ENCODE measurements at places on chromosomes 7 and 10.

DNA sequence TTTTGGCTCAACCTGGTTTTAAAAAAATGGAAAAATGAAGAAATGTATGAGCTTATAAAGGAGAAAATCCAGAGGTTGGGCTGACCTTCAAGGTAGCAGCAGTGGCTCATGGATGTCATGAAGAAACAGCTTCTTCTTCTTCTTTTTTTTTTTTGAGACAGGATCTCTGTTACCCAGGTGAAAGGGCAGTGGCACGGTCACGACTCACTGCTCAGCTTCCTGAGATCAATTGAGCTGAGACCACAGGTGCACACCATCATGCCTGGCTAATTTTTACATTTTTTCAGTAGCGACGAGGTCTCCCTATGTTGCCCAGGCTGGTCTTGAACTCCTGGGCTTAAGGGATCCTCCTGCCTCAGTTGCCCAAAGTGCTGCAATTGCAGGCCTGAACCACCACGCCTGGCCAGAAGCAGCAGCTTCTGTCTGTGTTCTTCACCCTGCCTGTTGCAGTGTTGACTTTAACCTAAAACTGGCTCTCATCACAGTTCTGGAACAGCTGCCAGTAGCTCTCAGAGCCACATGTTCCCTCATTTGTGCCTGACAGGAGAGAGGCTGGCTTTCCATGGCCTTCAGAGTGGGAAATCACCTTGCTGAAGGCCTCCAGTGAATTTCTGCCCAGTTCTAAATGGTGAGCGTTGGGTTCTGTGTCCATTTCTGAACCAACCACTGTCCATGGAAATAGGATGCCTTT, 117.7 kb downstream of the PFKFB3 start:
- no peak for DNase-seq

- no peak for DNase-seq
These were observed 201.0 kb downstream of the ZNF716 start for GRCh38 chr7:57651006-57651405.

GRCh38 chr7:31074403-31075085, 22.4 kb downstream of the ADCYAP1R1 start:
- no peak for DNase-seq

DNA sequence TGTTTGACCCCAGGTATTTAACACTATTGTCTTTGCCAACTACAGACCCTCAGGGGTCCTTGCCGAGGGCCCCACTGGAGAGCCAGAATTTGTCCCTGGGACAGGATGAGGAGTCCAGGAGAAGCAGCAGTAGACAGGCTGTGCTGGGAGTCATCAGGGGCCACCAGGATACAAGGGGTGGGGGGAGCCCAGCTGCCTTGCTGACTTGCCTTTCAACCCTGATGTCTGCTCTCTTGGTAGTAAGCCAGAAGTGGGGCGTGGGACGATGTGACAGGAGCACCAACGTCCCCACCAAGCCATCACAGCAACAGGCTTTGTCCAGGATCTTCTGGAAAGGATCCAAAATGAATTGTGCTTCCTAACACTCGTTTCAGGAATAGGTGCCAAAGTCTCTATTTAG, 62.4 kb upstream of the CDCA7L start:
- DNase-seq: no peak

DNA sequence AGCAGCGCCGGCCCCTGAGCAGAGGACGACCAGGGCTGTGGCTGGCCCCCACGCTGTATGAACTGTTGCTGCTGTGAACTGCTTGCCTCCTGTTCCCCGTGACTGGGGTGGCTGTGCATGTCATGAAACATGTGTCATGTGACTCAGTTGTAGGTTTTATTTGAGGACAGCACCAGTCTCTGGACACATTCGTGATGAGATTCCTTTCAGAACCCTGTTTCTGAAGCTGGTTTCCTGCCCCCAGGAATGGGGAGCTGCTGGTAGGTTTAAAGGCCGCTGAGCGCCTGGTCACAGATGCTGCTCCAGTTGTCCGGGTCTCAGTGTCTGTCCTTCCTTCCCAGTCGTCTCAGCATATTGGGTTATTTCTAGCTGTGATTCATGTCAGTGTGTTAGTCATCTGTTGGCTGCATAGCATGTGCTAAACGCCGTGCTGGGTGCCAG, 79.1 kb upstream of the PPIF start:
- DNase-seq: no peak

DNA sequence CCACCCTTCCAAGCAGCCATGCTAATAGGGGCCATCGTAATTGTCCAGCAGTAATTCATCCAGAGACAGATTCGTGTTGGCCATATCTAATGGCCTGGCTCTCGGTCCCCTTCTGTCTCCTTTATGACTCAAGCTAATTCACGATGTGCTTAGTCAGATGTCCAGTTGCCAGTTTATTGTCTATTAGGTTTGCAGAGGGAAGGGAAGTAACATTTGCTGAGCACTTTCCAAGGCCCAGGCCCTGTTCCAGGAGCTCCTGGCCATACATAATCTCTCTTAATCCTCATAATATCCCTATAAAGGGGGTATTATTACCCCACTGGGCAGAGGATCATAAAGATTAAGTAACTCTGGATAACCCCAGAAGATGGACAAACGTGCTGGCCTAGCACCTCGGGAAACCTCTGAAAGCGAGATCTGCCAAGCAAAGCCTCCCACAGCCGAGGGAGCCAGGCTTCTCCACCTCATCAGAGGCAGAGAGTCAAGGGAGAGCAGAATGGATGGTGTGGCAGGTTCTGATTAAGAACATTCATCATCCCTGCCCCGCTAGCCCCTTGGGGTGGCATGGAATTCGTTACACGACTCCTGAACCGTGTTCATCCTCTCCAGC, 153.7 kb downstream of the PLXNA4 start:
- no peak for DNase-seq

DNA sequence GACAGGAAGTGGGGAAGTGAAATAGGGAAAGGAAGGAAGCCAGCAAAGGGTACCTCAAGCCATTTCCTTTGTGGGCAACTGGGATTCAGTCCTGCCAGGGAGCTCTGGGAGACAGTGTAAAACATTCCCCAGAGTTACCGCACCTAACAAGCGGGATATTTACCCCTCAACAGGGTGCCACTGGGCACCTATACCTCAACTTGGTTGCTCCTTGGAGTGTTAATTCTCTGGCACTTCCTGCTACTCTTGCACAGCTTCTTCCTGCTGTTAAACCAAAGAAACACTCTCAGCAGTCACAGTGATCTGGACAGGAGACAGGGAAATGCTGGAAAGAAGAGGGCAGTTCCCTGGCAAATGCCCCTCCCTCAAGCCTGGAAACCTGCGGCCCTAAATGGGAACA, 151.3 kb downstream of the REEP3 start:
- no peak for DNase-seq

DNA sequence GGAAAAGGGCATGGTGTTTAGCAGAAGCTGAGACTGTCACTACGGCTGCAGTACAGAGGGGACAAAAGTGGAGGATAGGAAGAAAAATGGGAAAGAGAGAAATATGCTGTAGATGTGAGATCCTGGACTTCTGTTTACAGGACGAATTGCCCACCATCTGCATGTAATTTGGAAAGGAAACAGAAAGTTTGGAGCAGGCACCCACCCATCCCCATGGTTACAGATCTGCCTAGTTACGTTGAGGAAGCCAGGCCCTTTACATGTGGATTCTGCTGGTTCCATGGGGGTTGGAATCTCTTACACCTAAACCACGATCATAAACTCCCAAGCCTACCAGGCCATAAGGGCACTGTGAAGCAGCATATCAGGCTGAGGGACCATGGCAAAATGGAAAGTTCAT, 84.3 kb downstream of the WDFY4 start:
- DNase-seq: no peak

DNA sequence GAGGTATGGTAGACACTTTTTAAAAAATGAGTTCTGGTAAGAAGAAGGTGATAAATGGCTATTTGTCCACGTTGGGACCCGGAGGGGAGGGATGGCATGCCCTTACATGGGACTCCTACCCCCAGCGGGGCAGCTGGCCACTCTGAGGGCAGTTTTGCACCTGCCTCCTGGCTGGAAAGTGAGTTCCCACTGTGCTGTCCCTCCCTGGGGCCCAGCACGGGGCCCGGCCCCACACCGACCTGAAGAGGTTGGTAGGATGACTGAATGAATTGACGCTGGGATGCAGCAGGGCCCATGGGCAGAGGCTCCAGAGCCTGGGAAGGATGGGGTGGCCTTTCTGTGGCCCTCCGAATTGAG, 601 bp upstream of the AEBP1 start:
- DNase-seq: no peak

GRCh38 chr7:114916261-114916892, 5.5 kb upstream of the MDFIC start:
- DNase-seq: no peak

DNA sequence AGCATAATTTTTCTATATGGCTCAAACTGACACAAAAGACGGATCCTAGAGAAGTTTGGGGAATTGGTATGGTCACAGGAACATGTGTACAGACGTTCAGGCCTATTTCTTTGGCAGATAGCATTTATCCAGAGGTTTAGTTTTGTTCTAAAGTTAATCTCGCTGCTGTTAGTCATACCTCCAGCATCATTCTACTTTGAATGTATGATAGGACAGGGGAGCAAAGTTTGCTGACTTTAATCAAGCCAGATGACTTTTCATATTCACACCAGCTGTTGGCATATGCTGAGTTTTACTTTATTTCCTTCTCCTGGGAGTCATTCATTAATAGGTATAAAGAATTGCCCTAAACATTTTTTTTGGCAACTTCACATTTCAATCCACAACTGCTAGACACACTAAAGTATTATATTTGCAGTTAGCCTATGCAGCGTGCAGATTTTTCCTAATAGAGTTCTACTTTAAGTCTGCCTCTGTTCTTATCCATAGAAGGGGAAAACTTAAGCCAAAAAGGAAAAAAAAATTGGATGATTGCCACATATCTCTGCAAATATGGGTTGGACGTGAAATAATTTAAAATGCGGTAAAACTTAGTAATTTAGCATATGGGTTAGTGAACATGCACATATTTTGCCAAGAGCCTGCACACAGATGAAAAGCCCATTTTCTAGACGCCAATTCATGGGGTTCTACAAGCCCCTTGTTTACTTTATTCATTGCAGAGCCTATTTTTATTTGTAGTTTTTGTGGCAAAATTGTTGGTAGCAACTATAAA, 213.1 kb downstream of the C7orf25 start:
- DNase-seq: no peak

GRCh38 chr10:102814453-102814871, 22.8 kb downstream of the CYP17A1 start:
- DNase-seq: no peak

DNA sequence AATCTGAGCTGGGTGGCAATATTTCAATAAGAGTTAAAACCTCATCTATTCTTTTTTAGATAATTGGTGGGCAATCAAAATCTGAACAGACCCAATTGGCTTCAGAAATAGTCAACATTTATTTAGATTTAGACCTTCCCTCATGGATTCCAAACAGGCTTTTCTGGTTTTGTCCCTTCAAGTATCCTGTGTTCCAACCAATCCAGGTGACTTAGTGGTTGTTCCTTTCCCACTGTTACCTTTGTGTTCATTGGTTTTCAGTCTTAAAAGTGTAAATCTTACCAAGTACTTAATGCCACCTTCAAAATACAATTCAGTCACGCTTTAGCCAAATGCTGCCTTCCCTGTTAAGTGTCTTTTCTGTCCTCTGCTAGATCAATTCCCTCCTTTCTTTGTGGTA, 85.9 kb downstream of the AHR start:
- no peak for DNase-seq

- DNase-seq: no peak
These were observed 24.0 kb upstream of the RNF32 start for GRCh38 chr7:156616269-156617202.

- no peak for DNase-seq
These were observed 188.4 kb downstream of the DYNC1I1 start for GRCh38 chr7:95960706-95961244.

GRCh38 chr10:23343591-23344240, 881 bp downstream of the C10orf67 start:
- no peak for DNase-seq

DNA sequence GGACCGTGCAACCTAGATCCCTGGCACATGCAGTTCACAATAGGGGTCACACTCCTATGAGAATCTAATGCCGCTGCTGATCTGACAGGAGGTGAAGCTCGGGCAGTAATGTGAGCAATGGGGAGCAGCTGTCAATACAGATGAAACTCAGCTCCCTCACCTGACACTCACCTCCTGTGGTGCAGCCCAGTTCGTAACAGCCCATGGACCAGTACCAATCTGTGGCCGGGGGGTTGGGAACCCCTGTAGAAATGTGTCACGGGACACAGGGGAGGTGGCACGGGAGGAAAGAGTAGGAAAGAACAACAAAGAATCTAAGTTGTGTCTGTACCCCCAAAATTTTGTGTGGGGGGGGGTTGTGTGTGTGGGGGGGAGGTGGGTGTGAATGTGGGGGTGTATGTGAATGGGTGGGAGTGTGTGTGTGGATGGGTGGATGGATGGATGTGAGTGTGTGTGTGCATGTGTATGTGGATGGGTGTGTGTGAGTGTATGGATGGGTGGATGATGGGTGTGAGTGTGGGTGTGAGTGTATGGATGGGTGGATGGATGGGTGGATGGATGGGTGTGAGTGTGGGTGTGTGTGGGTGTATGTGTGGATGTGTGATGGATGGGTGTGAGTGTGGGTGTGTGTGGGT, 33.1 kb downstream of the SFMBT2 start:
- no peak for DNase-seq

DNA sequence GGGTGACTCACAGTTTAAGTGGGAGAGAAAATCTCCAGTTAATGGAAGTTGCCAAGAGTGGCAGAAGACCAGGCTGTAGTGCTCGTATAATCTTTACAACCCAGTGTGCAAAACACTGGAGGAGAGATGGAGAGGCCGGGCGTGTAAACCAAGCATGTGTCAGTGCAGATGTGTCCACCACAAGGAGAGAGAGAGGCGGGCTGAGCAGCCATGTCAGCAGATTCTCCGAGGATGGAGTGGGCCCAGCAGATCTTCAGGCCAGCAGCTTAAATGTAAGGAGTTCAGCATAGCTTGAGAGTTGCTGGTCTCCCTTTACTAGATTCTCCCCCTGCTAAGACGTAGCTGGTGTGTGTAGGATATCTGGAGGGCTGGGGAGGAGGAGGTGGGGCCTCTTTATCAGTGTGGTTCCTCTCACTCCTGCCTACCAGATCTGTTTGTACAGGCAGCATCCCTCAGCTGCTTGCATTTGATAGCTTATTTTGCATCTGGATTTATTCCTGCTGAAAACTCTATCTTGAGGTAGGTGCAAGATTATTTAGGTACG, 13.7 kb downstream of the BPGM start:
- DNase-seq: no peak

DNA sequence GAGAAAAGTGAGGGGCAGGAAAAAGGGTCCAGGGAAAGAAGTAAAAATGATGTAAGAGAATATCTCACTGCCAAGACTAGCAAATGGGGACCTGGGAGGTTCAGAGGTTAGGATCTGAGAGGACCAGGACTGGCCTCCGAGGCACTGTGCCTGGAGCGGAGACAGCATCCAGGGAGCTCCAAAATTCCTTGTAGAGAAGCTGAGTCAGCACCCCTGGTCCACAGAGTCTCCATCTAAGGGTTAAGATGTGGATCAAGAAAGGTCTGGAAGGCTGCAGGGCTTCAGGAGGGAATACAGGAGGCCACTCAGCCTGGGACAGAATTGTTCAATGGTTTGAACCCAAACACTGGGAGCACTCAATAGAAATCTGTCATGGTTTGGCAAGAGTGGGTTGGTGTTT, 30.6 kb downstream of the ZNF503 start:
- DNase-seq: no peak

- DNase-seq: no peak
These were observed 464.2 kb downstream of the PLXNA4 start for GRCh38 chr7:132112106-132112505.

- DNase-seq: no peak
These were observed 155.0 kb upstream of the LYZL2 start for GRCh38 chr10:30784524-30784896.

- DNase-seq: no peak
These were observed 1.7 kb downstream of the RASGEF1A start for GRCh38 chr10:43264965-43265798.
